CD8-positive, alpha-beta memory T cell (primary cell): ENCODE measurements at places on chromosomes 16 and 17.

DNA sequence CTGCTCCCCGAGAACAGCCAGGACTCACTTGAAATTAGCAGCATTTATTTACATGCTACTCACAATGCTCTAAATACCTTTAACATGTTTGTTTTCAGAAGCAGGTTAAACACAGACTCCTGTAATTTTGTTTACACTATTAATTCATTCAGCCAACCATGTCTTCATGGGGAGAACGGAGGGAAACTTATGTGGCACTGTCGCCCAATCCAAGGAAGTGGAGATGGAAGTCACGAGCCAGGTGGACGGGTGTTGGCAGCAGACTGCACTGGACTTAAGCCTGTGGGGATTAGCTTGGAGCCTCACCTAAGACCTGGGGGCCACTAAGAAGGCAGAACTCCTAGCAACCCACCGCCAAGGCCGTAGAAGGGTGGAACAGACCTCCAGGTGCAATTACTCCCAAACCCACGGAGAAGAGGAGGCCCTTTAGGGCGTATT lies 8.8 kb upstream of the GFAP start:
- DNase-seq, result no peak

GRCh38 chr17:18139092-18139491 lies 30.5 kb downstream of the MYO15A start:
- DNase-seq, result no peak

DNA sequence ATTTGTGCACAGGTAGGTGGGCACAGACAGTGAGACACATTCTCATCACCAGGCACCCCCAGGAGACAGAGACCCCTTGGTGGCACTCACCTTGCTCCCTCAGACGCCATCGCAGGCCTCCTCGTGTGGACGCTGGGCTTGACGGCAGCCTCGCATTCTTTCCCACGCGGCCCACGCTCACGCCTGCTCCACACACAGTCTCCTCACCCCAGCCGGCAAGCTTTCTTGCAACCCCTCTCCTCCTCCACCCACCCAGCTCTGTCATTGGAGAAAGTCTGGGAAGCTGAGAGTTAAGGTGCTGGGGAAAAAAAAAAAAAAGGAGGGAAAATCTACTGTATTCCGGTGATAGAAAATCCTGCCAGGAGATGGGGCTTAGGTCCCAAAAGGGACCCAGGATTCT lies 14.8 kb downstream of the SGCA start:
- DNase-seq, result no peak

DNA sequence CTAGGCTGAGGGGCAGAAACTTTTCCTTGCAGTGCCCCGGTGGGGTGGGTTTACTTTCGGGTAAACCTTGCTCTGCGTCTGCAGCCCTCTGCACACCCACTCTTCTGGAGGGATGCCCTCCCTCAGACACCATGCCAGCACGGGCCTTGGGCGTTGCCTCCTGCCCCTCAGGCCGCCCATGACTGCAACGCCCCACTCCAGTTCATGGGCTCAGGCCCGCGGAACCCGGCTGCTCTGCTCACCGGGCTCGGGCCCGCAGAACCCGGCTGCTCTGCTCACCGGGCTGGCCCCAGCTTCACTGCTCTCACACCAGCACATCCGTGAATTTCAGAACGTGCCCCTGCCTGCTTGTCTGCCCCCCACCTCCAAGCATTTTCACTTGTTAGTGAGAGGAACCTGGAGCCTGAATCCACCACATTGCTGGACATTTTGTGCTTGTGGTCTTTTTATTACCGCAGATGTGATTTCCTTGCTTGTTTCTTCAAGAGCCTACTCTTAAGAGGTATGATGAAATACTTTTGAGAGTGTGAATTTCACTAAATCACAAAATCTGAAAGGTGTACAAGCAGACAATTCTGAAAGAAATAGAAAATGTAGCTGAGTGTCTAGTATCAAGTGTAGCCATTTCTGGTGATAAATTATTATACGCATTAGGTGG lies 130.9 kb downstream of the RPTOR start:
- DNase-seq, result no peak

DNA sequence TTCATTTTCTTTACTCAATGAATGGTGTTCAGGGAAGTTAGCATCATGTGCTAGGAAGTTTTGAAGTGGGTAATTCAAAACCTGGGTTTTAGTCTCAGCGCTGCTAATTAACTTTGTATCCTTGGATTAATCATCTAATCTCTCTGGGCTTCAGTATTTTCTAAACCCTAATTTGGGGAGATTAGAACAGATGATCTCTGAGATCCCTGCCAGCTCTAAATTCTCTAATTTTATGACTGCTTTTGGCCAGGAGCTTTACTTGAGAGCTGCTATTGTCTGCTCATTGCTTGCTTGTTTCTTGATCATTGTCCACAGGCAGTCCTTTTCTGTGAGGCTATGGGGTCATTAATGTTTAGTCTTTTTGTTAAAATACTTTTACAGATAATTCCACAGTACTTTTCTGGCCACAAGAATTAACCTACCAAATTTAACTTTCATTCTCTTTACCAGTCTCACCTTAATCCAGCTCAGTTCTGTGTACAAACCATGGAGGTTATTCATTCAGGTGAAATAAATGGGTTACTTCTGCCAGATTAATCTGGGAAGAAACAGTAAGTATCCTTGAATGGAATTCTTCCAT lies 28.4 kb upstream of the VWA3A start:
- DNase-seq, result no peak

DNA sequence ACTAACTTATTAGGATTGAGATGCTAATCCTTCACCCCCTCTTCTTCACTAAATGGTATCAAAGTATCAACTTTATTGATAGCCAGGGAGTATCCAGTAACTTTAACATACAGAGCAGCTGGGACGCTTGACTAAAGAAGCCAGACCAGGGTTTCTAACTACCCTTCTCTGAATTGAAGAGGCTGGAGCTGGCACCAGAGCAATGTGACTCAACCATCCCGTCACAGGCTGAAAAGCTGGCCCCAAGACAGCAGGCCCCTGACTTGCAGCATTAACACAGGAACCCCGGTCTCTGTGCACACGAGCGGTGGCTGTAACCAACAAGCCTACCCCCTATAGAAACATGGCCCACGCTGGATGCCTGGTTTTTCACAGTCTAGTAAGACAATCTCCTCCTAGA lies 59.8 kb downstream of the ANKFN1 start:
- DNase-seq, result no peak

GRCh38 chr16:73279451-73279850 lies 231.5 kb upstream of the ZFHX3 start:
- no peak for DNase-seq

DNA sequence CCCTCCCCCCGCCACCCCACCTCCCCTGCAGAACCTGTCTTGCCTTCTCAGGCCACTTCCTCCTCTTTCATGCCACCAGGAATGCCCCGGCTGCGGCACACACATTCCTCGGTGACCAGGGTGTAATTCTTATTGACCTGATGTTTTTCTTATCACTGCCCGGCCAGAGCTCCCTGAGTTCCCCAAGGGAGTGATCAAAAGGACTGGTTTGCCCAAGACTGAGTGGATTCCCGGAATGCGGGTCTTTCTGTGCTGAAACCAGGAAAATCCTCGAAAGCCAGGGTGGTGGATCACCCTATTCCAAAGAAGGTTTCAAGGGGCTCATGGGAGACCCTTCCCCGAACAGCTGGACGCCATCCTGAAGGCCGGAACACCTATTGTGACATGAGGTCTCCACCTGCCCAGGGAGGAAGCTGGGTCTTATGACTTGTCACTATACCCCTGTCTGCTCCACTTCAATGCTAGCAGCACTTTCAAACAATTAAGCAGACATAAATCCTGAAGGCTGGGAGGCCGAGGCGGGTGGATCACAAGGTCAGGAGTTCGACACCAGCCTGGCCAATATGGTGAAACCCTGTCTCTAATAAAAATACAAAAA lies 53.0 kb upstream of the RPL38 start:
- no peak for DNase-seq
